ENCODE measurements at places on chromosomes 3 and 15.

- DNase-seq: no peak
Measured at GRCh38 chr3:156448300-156448699, 106.6 kb downstream of the SSR3 start.

DNA sequence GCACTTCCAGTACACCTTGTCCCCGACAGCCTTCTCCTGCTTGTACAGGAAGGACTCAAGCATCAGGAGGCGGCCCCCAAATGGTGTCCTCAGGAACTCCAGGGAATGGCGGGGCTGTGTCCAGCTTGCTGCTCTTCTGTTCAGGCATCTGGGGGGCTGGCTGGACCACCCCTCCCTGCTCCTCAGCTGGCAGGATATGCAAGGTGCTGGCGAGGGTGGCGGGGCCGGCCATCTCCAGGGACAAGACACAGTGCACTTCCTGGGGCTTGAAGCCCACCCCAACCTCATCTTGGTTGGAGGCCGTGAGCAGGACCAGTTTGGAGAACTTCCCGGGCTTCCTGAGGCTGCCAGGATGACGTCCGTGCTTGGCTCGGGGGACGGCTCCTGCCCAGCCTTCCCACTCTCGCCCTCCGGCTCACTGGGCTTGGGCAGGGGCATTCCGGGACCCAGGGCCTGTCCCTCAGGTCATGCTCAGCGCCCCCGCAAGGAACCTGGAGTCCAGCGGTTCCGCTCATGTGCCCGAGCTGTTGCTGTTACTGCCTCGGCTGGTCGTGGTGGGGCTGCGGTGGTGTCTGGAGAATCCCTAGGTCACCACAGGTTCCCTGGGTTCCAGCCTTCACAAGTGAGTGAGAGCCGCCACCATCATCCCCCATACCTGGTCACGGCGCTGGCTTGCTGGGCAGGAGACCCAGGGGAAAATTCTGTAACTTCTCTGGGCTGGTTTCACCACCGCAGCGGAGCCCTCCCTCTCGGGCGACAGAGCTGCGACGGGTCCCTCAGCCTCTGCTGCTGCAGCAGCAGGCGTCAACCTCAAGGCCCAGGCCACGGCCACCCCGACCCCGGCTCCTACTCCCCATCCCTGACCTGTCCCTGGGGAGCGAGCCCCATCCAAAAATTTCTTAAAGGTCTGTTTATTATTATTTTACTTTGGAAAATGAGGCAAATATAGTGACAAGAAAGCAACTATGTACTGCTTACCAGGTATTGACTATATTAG, 82.8 kb upstream of the FXR1 start:
- no peak for DNase-seq

DNA sequence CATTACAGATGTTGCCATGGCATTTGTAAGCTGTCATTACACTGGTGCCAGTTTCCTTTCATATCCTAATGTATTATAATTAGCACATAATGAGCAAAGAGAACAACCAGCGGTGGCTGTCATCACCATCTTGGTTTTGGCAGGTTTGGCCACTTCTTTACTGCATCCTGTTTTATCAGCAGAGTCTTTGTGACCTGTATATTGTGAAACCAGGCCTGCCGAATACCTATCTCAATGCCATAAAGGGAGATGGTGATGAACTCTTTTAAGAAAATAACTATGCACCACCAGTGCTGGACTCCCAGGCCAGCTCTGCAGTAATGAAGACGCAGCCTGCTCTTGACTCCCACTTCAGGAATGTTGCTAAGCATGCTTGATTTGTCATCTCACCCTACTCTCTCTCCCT, 458.1 kb upstream of the NR2F2 start:
- no peak for DNase-seq

- DNase-seq: no peak
Measured at GRCh38 chr15:78339559-78339958, 594 bp upstream of the CRABP1 start.

- no peak for DNase-seq
Measured at GRCh38 chr3:38507120-38507519, 11.0 kb downstream of the EXOG start.

DNA sequence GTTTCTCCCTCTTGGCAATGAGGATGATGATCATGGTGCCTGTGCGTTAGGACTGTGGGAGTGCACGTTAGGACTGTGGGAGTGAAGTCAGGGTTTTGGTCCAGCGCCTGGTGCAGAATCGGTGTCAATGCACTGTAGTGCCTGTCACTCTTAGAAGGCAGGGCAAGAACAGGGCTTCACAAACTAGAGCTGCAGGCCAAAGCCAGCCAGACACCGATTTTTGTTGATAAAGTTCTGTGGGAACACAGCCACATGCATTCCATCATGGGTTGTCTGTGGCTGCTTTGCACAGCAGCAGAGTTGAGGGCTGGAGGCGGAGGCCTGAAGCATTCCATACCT, 32.6 kb upstream of the NR2C2 start:
- no peak for DNase-seq

DNA sequence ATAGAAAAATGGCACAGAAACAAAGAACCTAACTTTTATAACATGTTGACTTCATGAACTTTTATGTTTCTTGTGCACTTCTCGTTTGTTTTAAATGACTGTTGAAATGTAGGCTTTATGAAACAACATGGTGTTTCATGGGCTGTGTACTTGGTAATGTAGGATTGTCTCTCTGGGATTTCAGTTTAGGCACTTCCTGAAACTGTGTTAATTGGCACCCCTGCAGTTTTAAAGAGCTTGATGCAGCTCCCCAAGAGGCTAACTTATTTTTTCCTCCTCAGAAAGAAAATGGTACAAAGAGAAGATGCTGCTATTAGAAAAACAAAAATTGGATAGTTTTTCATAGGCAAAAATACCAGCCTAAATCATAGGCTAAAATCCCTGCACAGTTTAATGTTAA, 239.2 kb downstream of the GRM7 start:
- no peak for DNase-seq
